NCI-H1417 (cell line): ENCODE measurements at places on chromosomes 16 and 17.

DNA sequence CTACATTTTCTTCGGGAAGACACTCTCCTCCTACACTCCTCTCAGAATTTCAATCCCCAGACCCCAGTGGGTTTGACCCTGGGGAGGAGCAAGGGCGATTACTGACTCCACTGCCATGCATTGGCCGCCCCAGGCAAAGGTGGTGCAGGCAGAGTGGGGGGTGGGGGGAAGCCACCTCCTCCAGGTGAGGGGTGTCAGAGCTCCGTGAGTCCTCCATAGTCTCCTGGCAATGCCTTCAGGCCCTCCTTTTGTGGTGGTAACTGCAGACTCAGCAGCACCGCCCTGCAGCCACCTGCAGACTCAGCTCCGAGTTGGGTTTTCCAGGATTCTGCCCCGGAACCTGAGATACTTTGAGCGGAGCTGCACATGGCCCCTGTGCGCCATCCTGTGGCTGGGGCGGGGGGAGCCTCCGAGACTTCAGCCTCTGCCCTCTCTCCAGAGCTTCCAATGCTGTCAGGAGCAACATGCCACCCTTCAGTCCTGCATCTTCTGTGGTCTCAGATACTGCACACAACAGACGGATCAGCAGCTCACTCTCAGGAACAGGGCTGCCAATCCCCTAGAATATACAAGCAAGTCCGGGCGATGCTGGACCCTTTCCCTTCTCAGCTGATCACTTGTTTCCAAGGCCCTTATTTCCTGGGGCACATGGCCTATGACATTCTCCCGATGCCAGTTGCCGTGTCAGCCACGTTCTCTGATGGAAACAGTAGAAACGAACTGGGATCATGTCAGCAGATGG, 2.4 kb upstream of the SLC47A2 start:
- DNase-seq = no peak

GRCh38 chr16:19225651-19226050, 57.6 kb downstream of the SYT17 start:
- no peak for DNase-seq

DNA sequence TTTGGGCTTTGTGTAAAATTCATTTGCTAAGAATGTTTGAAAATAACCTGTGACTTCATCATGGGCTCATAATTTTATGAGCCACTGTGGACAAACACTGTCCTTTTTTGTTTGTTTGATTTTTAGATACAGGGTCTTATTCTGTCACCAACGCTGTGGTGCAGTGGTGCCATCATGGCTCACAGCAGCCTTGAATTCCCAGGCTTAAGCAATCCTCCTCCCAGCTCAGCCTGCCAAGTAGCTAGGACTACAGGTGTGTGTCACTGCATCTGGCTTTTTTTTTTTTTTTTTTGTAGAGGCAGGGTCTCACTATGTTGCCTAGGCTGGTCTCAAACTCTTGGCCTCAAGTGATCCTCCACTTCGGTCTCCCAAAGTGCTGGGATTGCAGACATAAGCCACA, 8.3 kb downstream of the TEX2 start:
- no peak for DNase-seq

DNA sequence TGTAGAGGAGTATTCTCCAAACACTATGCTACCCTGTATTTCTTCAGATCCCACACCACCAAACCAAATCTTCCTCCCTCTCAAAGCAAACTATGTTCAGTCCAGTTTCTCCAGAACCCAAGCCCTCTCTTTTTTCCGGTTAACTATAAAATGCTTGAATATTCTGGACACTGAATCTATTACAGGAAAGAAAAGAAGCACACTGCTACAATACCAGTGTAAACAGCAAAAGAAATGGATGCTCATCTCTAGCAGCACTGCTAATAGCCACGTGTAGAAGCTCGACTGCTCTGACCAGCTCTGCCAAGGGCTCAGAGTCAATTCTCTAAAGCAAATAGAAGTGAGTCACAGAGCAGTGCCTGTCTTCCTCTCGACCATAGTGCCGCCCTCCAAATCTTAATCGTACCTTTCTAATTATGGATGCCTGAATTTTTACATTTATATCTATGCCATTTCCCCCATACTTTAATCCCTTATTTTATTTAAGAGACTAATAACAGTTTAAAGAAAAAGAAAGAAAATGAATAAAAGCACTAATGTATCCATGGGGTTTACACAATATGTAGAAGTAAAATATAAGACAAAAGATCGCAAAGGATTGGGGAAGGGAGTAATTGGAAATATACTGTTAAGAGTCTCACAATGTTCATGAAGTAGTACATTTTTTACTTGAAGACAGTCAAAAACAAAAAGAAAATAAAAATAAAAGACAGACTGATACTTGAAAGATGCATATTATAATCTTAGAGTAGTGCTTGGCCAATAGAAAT, 154.5 kb downstream of the PARN start:
- peak; percentile 1 for DNase-seq

- peak; percentile 48 for DNase-seq
These were observed 15.6 kb upstream of the LITAF start for GRCh38 chr16:11602321-11602720.
